ENCODE measurements at places on chromosomes 4 and X.

DNA sequence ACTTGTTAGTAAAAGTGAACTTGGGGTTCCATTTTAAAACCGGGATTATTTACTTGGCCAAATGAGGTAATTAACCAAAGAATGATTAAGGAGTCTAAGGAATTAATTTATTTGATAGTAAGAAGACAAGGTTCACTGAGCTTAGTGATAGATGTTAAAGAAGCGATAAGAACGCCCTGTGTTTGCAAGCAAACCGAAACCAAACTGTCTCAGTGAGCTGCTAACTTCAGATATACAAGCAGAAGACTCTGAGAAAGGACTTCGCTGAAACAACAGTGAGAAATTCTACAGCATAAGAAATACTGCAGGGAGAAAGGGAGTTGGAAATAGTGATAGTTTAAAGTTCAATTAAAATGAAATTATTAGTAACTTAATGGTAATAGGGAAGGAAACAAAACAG lies 37.6 kb upstream of the SHISA3 start:
- no peak for DNase-seq

DNA sequence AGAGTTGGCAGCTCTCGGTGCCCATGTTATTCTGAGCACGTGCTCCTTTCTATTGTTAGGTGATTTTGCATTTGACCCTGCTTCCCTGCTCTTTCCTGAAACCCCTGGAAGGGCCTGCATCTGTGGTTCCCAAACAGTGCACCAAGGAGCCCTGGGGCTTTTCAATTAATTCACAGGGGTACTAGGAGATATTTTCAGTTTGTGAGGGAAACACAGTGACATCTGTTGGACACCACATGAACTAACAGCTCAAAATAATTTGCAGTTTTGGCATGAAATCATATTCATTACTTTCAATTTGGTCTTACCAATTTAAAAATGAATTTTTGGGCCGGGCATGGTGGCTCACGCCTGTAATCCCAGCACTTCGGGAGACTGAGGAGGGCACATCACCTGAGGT lies 156.6 kb downstream of the GATB start:
- no peak for DNase-seq

- no peak for DNase-seq
These were observed at the start of gene STK32B for GRCh38 chr4:5051278-5052203. Gene STK32B, plus strand, starts transcription at chr4:5051480.

DNA sequence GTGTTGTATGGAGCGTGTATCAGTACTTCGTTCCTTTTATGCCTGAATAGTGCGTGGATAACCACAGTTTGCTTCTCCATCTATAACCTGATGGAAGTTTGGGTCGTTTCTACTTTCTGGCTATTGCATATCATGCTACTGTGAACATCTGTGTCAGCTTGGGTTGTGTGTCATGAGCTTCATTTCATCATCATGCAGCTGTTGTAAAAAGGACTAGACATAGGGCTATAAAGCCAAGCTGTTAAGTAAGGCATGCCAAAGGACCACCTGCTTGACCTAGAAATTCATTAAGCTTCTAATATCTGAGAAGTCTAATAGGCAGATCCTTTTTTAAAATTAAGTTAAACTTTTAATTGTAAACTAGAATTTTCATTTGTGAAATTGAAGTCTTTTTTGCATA lies 18.4 kb downstream of the SMS start:
- DNase-seq, result no peak

- no peak for DNase-seq
These were observed 78.3 kb downstream of the FIP1L1 start for GRCh38 chr4:53455766-53456165.

- no peak for DNase-seq
These were observed 239.5 kb downstream of the PRDM5 start for GRCh38 chr4:120682981-120683380.

DNA sequence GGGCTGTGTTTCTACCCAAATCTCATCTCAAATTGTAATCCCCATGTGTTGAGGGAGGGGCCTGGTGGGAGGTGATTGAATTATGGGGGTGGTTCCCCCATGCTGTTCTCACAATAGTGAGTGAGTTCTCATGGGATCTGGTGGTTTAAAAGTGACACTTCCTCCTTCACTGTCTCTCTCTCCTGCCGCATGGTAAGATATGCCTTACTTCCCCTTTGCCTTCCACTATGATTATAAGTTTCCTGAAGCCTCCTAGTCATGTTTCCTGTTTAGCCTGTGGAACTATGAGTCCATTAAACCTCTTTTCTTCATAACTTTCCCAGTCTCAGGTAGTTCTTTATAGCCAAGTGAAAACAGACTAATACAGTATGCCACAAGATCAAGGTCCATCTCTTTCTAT lies 70.0 kb upstream of the MSX1 start:
- DNase-seq, result no peak

DNA sequence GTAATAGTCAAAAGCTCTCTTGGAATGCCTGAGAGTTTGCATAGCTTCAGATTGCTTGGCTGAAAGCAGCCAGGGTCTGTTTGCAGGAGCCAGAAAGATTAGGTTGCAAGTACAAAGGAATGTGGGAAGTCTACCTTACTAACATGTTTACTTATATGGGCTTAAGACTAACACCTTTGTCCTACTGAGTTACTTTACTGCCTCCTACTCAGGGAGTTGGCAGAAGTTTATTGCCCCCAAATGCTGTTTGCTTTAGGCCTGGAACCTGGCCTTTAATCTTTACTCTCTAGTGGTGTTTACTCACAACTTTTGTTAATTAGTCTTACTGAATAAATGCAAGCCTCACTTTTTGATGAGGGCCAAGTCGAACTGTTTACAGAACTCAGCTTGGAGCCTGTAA lies 219.4 kb upstream of the ZC4H2 start:
- DNase-seq, result no peak

GRCh38 chrX:18973527-18974192 lies 10.3 kb downstream of the PHKA2 start:
- DNase-seq, result no peak

DNA sequence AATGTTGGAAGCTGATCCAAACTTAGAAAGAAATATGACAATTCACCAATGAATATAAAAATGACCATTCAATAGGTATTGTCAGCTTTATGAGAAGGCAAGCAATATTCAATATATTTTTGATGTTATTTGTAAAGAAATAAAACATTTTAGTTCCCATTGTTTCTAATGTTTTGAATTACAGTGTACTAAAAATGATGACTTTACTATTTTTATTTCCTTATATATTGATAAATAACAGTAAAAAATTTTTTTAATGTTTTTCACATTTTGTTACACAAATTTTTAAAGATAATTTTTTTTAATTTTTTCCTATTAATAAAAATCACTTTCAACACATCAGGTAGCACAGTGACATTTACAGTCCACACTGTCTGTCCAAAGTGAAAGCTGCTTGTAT lies 565.5 kb upstream of the FAM241A start:
- no peak for DNase-seq

DNA sequence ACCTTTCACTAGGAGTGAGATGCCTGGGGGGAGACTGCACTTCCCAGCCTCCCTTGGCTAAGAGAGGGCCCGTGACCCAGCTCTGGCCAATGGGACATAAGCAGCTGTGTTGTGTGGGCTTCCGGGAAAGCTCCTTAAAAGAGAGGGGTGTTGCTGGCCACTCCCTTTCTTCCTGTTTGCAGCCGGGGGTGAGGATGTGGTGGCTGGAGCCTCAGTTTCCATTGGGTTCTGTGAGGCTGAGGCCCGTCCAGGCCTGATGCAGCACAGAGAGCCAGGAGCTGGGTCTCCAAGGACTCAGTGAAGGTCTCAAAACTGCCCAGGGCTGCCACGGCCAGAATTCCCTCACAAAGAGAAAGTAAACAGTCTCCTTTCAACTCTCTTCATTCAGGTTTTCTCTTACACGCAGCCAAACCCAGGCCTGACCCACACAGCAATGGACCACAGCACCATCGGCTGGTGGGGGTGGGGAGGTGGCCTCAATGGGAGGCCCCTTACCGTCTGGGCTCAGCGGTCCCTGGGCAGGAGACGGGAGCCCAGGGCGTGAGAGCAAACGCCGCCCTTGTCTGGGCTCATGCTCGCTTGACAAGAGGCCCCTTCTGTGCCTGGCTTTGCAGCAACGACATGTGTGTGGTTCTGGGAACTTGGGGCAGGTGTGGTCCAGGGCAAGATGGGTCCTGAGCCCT lies 6.6 kb downstream of the NKX1-1 start:
- DNase-seq, result no peak

DNA sequence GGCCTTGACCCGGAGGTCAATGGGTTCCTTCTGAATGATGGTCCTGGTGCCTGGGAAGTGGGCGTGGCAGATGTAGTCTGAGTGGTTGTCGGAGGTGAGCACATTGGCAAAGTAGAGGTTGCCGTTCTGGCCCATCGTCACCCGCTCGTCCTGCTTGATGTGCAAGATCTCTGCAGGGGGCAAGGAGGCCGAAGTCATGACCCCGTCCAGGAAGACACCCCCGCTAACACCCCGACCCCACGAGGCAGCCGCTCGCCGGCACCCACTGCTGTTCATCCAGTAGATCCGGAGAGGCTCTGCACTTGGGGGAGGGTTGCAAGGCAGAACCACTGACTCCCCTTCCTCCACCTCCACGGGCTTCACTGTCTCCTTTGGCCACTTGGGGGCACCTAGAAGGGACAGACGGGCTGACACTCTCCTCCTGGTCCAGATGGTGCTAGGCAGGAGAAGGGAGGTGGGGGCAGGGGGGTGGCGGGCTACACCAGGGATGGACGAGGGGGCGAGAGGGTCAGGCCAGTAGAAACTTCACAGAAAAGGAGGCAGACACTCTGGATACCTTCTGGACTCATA lies 15.1 kb downstream of the L1CAM start:
- no peak for DNase-seq

- no peak for DNase-seq
These were observed 63.1 kb downstream of the ANOS1 start for GRCh38 chrX:8668813-8669212.

DNA sequence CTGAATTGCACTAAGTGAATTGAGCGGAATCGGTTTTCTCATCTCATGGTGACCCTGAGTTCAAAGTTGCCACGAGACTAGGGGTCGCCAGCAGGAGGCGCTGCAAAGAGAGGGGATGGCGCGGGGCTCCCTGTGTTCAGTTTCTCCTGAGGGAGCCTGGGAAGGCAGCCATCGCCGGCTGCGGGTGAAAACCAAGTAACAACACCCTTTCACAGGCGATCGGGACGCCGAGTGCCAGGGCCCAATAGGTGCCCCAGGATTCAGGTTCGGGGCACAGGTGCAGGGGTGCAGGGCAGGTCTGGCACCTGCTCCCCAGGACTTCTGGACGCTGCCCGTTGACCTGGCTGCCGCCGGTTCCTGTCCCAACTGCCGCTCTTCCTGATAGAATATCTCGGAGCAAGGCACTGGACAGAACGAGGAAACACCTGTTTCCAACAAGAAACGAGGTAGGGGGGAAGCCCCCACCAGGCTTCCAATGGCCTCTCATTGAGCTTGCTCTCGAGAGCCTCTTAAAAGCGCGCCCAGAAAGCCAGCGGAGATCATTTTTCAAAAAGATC lies 1.1 kb upstream of the FGF16 start:
- DNase-seq, result no peak

- no peak for DNase-seq
These were observed 10.1 kb downstream of the CISD2 start for GRCh38 chr4:102878901-102879300.

GRCh38 chr4:168411318-168412150 lies 68.8 kb downstream of the DDX60L start:
- DNase-seq, result no peak

DNA sequence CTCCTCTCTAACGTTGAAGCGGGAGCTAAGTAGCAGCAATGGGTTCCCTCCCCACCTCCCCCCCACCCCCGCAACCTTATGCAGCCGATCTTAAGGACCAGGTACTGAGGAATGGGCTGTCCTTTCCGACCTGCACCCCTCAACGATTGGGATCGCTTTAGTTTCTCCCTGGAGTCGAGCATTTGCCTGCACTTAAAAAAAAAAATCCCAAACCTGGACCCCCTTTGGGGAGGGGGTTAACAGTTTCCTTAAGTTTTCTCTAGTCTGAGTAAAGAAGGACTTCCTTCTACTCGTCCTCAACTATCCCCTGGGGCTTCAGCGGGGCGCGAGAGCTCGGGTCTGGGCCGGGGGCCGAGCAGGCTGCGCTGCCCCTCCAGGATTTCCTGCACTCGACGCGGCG lies 25.7 kb upstream of the BCORL1 start:
- DNase-seq, result no peak

DNA sequence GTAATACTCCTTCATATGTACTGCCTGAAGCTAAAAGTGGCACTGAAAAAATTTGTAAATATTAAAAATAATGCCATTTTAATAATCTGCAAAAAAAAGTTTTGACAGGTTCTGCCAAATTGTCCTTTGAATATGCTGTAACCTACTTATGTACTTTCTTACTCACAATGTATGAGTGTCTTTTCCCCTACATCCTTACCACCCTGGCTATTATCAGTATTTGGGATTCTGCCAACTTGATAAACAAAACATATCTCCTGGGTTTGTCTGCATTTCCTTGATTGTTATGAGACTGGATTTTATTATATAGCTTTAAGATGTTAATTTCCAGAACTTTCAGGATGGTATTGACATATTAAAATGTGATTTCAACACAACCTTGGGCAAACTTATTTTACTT lies 187.9 kb downstream of the CHM start:
- DNase-seq, result no peak

DNA sequence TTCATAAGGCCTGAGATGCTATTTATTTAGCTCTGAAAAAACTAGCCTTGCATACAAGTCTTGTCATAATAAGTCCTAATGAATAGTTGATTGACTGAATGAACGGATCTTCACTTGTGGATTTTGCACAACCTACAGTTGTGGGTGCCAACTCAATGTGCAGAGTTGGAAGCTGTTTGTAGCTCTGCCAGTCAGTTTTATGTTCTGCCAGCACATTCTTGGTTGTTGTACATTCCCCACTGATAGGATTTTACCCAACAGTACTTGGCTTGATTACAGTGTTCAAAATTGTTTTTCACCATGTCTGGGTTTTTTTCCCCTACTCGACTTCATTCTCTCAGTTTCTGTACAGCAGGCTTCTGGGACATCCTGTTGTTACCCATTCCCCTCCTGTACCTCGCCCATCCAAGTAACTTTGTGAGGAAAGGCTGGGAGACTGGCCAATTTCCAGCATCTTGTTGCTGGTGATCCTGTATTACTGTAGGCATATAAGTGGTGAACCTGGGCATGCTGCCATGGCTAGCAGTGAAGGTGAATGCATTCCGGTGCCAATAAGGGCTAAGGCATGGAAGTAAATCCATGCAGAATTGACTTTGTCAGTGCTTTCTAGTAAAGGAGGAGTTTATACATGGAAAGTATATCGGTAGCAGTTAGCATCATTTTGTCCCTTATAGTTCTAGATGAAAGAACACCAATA lies 22.8 kb downstream of the IL1RAPL1 start:
- DNase-seq, result no peak

All from Panc1 (cell line).